Stimulated activated CD8-positive, alpha-beta memory T cell treated with anti-CD3 and anti-CD28 coated beads, Interleukin-15, amount 100 ng/mL, for 1 hour (primary cell): ENCODE measurements at places on chromosomes 2 and 18.

DNA sequence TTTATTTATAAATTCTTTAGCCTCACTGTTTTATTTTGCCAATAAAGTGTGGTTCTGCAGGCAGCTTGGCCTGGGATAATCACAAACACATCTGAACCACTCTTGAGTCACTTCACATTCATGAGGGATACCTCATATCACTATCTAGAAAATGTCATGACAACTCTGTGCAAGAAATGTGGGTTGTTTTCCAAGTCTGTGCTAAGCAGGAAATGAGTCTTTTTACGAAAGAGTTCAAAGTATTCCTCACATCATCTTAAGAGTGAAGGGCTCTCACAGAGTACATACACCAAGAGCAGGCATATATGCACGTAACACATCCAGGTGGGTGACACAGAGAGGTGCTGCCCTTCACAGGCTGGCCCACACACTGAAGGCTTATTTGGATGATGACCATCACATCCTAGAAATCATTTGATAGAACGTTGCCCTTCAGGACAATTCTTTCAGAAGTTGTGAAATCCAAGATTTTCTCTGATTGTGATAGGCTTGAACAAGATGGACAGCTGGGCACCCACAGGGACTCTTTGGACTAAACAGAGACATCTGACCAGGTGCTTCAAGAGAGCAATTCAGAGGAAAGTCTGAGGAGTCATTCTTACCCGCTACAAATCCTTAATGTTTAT, 811.1 kb upstream of the LRATD1 start:
- no peak for DNase-seq

DNA sequence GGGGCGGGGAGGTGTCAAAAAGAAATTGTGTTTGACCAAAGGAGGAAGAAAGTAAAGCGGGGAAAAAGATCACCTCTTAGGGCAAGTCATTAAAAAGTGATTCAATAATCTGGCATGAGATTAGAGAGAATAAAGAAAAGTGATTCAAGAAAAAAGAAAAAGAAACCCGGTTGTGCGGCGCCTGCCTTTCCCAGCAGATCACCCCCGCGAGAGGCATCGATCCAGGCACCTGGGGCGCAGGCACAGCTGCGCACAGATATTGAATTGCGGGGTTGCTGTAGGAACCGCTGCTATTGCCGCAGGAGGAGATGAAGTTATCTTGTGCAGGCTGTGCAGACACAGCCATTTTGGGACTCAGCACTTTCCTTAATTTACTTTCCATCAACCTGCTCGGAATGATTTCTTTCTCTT, 71.2 kb downstream of the PLB1 start:
- DNase-seq: no peak

GRCh38 chr2:52558265-52558664, 1209.3 kb upstream of the CHAC2 start:
- DNase-seq: no peak

- DNase-seq: no peak
These were observed 29.3 kb downstream of the PDE11A start for GRCh38 chr2:178043266-178043665.

GRCh38 chr2:49753344-49753985, 599.1 kb upstream of the FSHR start:
- DNase-seq: no peak
